K562 (cell line): ENCODE measurements at places on chromosomes 13 and 19.

DNA sequence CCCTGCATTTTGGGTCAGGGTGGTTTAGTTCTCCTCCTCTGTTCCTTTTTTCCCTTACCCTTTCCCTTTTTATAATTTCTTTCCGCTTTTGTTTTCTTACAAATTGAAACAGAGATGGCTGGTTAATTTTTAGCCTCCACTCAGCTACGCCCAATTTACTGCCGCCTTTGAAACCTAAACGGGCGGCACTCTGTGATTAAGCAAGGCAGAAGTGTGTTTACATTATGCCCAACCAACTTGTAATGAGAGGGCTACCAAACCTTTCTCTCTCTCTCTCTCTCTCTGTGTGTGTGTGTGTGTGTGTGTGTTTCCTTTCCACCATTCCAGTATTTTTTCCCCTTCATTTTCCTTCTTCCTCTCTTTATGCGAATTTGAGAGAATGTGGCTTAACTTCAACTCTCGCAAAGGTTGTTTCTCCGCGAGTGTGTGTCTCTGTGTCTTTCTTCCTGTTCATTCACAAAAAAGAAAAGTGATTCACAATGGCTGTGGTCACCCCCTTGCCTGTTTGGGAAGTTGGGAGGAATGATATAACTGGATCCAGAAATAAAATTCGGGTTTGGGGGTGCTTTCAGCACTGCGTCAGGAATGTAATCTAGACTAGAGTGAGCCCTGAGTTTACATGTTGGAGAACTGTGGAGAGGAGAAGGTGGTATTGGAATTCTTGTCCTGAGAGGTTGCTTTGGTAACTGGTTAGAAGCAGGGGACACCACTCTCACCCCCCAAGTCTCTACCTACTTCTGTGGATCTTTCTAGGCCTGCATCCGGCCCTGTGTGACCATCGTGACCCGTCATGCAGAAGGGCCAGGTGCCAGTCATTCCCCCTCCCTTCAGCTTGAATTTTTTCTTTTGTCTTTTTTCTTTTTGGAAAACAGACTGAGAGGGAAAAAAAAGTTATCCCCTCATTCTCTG lies 31.4 kb downstream of the NFIX start:
- no peak for DNase-seq
- H3K4me1 ChIP-seq: peaks cover 31% of the 10 kb centered on the region
- no peaks in the 10 kb centered on the region for H3K27me3 ChIP-seq
- H3K27ac ChIP-seq: no peak overlapping the region

DNA sequence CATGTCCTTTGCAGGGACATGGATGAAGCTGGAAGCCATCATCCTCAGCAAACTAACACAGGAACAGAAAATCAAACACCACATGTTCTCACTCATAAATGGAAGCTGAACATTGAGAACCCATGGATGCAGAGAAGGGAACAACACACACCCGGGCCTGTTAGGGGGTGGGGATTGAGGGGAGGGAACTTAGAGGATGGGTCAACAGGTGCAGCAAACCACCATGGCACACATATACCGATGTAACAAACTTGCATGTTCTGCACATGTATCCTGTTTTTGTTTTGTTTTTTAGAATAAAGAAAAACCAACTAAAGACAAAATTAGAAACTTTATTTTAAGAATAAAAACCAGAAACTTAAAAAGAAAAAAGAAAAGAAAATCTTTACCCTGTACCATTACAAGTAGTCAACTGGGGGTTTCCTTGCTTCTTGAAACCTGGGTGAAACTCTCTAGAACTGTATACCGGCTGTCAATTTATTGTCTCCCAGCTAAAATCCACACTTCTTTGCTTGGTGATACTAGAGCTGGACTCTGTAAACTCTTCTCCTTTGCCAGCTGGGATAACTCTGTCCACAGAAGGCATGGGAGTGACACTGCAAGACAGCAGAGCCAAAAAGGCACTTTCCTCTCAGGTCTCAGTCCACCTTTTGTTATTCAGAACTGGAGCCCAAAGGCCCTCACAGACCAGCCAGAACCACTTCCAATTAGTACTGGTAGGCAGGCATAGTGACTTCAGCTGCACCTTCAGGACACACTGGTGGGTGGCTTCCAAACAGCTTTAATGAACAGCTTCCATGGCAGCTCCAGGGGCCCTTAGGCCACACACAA lies 9.0 kb downstream of the MICU2 start:
- H3K36me3 ChIP-seq: no peaks in the 10 kb centered on the region
- H3K4me3 ChIP-seq: no peak overlapping the region
- DNase-seq: no peak
- no peaks in the 10 kb centered on the region for H3K4me1 ChIP-seq

- no peak overlapping the region for H3K27ac ChIP-seq
- DNase-seq: no peak
- peaks cover 60% of the 10 kb centered on the region for H3K4me1 ChIP-seq
- H3K27me3 ChIP-seq: no peaks in the 10 kb centered on the region
Measured at GRCh38 chr19:55391191-55391670, 5.5 kb downstream of the RPL28 start.

- no peak overlapping the region for H3K27ac ChIP-seq
- H3K4me3 ChIP-seq: no peak overlapping the region
- no peak for DNase-seq
- H3K36me3 ChIP-seq: no peaks in the 10 kb centered on the region
- H3K4me1 ChIP-seq: no peaks in the 10 kb centered on the region
Measured at GRCh38 chr13:47841151-47841550, 159.9 kb downstream of the SUCLA2 start.

- no peaks in the 10 kb centered on the region for H3K36me3 ChIP-seq
- H3K4me1 ChIP-seq: peaks cover 38% of the 10 kb centered on the region
- H3K4me3 ChIP-seq: peak overlapping the region; percentile 1; the same call in 1 of the 2 replicates
- no peak overlapping the region; the same call in 2 of the 3 replicates for H3K27ac ChIP-seq
- H3K27me3 ChIP-seq: peaks cover 8% of the 10 kb centered on the region; the same call in 2 of the 3 replicates
Measured at GRCh38 chr19:47428177-47428894, 9.0 kb upstream of the MEIS3 start.
